H1 (cell line): ENCODE measurements at places on chromosomes 2 and 18.
A peak's percentile ranks its signal among the peaks of the same experiment; 100 is the strongest.

GRCh38 chr18:75170022-75170789 is 38.7 kb downstream of the PTGR3 start:
- H3K36me3 ChIP-seq, result no peaks in the 10 kb centered on the region
- no peaks in the 10 kb centered on the region for H3K27me3 ChIP-seq
- H3K4me3 ChIP-seq, result no peak overlapping the region
- H3K4me1 ChIP-seq, result no peaks in the 10 kb centered on the region
- H3K27ac ChIP-seq, result no peak overlapping the region
- DNase-seq, result no peak

- peak overlapping the region; percentile 19; the same call in 1 of the 2 replicates for H3K27ac ChIP-seq
- 0 out of 2 replicates have a peak, but pooled peaks cover 5% of the 10 kb centered on the region for H3K4me1 ChIP-seq
- peaks cover 17% of the 10 kb centered on the region for H3K36me3 ChIP-seq
- H3K27me3 ChIP-seq, result no peaks in the 10 kb centered on the region
- DNase-seq, result no peak
- H3K4me3 ChIP-seq, result no peak overlapping the region
Observed at GRCh38 chr18:23244401-23244800, 109.1 kb downstream of the CABLES1 start.

DNA sequence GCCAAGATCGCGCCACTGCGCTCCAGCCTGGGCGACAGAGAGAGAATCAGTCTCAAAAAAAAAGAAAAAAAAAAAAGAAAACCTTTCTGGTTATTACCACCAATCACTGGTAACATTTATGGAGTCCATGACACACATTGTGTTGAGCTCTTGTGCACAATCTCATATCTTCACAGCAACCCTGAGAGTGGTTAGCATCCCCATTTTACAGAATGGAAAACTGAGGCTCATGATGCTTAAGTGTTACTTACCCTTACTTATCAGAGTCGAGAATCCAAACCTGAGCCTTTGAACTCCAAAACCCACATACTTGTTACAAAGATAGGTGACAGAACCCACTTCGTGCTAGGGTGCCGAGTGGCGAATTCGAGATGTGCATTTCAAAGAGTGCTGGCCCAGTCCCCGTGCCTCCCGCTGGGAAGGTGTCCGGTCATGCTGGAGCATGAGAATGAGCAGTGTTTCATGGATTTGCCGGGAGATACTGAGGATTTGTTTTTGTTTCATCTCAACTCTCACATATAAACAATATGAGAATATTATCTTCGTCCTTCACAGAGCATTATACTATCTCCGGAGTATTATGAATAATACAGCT is 50.9 kb downstream of the CYP27C1 start:
- peak; percentile 23 for DNase-seq
- no peaks in the 10 kb centered on the region for H3K36me3 ChIP-seq
- H3K27me3 ChIP-seq, result no peaks in the 10 kb centered on the region
- H3K4me3 ChIP-seq, result no peak overlapping the region

DNA sequence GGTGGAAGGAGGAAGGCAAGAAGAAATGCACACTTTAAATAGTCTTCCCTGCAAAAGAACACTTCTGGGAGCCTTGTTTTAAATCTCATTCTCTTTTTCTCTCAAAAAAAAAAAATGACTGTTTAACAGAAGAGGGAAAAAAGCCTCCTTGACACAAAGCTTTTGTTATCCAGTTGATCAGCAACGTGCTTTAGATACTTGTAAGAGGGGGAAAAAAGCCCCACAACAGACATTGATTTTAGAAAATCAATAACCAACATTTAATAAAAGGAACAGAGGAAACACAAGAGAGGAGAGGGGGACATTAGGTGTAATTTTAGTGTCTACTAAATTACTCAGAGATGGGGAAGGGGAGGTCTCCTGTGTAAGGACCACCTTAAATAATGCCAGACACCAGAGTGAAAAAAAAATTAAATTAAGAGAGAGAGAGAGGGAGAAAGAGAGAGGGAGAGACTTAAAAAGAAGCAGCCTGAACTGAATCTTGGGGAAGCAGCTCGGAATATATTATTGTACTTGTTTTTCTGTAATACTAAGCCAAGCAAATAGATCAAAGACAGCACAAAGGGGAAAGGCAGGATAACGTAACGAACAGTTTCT is 4.7 kb downstream of the ZEB2 start:
- no peak overlapping the region for H3K27ac ChIP-seq
- peak overlapping the region; percentile 69; the same call in 1 of the 2 replicates for H3K4me3 ChIP-seq
- DNase-seq, result no peak
- H3K27me3 ChIP-seq, result peaks cover 89% of the 10 kb centered on the region

DNA sequence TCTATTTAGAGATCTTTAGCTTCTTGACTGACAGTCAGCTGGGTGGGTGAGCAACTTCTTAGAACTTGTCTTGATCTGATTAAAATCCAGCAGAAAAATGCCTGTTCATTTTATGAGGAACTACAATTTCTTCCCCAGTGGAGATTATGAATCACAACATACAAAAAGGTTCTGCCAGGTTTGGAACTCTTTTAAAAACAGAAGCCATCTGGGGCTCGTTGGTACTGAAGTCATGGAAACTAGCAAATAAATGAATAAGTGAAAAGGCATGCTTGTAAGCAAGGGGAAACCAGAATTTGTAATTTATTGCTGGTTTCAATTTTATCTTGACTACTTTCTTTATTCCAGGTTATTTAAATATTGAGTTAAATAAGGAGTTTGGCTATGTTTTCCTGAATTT is 767.4 kb downstream of the MBD2 start:
- no peaks in the 10 kb centered on the region for H3K4me1 ChIP-seq
- H3K4me3 ChIP-seq, result no peak overlapping the region
- DNase-seq, result no peak
- H3K27ac ChIP-seq, result no peak overlapping the region

- H3K36me3 ChIP-seq, result no peaks in the 10 kb centered on the region
- no peak for DNase-seq
- no peak overlapping the region for H3K27ac ChIP-seq
- H3K27me3 ChIP-seq, result no peaks in the 10 kb centered on the region
- no peaks in the 10 kb centered on the region; the same call in 1 of the 2 replicates for H3K4me1 ChIP-seq
- H3K4me3 ChIP-seq, result no peak overlapping the region
Observed at GRCh38 chr2:150126143-150126740, 361.2 kb downstream of the RND3 start.

- H3K27me3 ChIP-seq, result no peaks in the 10 kb centered on the region
- H3K4me1 ChIP-seq, result no peaks in the 10 kb centered on the region
- DNase-seq, result no peak
- no peak overlapping the region for H3K4me3 ChIP-seq
- H3K27ac ChIP-seq, result no peak overlapping the region
Observed at GRCh38 chr2:191974676-191975075, 127.8 kb upstream of the CAVIN2 start.

DNA sequence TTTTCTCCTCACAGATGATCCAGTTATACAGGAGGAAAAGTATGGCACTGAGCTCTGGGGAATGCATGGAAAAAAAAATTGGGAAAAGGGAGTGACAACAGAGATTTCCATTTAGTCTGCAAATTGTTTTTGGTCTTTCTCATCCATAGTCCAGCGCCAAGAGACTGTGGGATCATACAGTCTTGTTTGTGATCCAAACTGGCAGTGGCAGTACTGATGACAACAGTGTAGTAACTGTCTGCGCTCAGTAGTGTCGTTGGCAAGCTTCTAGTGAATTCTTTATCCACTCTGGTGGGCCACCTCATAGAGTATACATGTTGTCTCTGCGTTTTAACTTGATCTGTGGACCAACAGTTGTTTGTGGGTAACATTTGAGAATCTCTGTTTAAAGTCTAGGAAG is 37.9 kb downstream of the GALNT1 start:
- H3K36me3 ChIP-seq, result no peaks in the 10 kb centered on the region
- no peak for DNase-seq
- H3K27me3 ChIP-seq, result no peaks in the 10 kb centered on the region
- peaks cover 2% of the 10 kb centered on the region; the same call in 1 of the 2 replicates for H3K4me1 ChIP-seq
- no peak overlapping the region for H3K4me3 ChIP-seq

DNA sequence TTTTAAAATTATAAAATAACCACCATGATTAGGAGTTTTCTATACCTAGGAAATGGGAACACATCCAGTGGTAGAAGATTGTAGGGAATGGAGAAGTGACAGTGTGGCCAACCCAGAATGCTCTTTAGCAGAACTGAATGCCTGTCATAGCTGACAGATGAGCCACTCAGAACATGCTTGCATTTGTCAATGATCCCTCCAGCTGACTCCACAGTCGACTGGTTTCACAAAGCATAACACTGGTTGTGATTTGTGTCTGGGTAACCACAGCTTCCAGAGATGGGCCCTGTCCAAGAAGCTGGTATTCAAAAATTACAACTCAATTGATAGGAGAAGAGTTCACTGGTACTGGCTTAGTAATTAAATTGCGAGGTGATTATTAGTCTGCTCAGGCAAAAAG is 9.0 kb upstream of the CTIF start:
- H3K4me1 ChIP-seq, result no peaks in the 10 kb centered on the region
- no peak for DNase-seq
- H3K36me3 ChIP-seq, result no peaks in the 10 kb centered on the region
- H3K4me3 ChIP-seq, result no peak overlapping the region

DNA sequence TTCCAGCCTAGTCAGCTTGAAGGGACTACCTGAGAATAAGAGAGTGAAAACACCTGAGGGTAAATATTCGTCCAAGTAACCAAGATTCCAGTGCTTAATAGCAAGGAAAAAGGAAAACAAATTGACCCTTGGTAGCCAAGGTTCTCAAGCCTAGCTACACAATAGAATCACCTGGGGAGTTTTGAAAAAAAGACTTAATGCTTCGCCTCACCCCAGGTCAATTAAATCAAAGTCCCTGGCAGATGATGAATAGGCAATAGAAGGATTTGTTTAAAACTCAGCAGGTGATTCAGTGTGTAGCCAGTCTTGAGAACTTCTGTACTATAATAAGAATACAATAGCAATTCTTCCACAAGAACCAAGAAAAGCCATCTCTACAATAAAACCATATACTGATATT is 500.2 kb downstream of the XIRP2 start:
- no peaks in the 10 kb centered on the region for H3K36me3 ChIP-seq
- H3K4me3 ChIP-seq, result no peak overlapping the region
- no peaks in the 10 kb centered on the region for H3K27me3 ChIP-seq
- no peak overlapping the region; the same call in 1 of the 2 replicates for H3K27ac ChIP-seq
- peaks cover 21% of the 10 kb centered on the region; the same call in 1 of the 2 replicates for H3K4me1 ChIP-seq

DNA sequence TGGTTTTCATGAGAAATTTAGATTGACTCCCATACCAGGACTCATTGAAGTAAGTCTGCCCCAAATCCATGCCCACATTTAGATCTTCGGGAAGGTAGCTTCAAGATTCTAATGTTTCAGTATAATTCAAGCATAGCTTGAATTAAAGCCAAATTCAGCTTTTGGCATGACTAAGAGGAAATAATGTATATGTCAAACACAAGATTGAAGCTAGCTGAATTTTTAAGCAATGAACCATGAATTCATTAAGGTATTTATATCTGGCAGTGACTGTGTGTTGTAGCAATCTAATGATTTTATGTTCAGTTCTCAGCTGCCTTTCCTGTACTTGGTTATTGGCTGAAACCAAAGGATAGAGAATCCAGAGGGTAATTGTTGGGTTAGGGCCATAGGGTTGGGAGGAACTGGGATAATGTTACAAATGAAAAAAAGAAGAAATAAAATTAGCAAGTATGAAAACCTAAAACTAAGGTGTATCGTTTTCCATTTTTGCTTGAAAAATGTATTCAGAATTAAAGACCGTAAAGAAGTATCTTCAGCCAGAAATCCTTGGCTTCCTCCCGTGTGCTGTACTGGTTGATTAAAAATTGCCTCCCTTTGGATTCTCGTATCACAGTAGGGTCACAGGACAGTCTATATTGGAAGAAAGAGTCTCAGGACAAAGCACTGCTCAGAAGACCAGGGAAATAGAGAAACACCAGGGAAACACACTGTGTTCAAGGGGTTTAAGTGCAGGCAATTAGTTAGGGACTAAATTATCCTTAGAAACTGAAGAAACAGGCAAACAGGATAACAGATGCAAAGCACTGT is 119.0 kb upstream of the FN1 start:
- H3K4me1 ChIP-seq, result no peaks in the 10 kb centered on the region
- no peak for DNase-seq
- no peak overlapping the region for H3K27ac ChIP-seq

GRCh38 chr18:70294471-70295191 is 5.8 kb downstream of the SOCS6 start:
- H3K27ac ChIP-seq, result no peak overlapping the region
- H3K36me3 ChIP-seq, result no peaks in the 10 kb centered on the region
- peaks cover 10% of the 10 kb centered on the region for H3K4me1 ChIP-seq
- DNase-seq, result no peak
- H3K4me3 ChIP-seq, result no peak overlapping the region

DNA sequence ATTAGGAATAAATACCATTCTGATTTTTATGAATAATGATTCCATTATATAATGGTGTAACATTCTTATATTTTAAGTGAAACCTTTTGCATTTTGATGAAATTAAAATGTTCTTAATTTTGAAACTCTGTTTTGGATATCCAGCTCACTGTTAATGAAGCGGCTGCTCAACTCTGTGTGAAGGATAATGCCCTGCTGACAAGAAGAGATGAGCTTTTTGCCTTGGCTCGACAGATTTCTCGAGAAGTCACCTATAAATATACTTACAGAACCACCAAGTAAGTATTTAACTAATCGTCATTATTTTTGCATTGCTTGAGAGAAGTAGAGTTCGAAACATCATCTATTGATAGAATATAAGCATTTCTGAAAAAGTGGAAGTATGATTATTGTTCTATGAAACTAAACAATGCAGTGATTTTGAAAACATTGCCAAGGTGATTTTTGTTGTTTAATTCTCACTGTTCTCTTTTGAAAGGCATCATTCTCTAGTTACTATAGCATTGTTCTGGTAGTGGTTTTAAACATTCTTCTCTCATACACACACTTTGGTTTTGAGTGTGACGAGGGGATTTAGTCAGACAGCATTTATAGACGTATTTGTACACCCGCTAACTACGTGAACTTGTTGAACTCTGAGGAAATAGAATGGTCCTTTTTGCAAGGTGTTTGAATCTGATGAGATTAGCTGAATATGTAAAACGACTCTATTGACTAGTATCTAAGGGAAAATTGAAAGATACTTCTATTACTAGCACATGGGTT is 21.5 kb downstream of the NAB1 start:
- no peak overlapping the region for H3K4me3 ChIP-seq
- H3K27me3 ChIP-seq, result no peaks in the 10 kb centered on the region
- DNase-seq, result no peak

DNA sequence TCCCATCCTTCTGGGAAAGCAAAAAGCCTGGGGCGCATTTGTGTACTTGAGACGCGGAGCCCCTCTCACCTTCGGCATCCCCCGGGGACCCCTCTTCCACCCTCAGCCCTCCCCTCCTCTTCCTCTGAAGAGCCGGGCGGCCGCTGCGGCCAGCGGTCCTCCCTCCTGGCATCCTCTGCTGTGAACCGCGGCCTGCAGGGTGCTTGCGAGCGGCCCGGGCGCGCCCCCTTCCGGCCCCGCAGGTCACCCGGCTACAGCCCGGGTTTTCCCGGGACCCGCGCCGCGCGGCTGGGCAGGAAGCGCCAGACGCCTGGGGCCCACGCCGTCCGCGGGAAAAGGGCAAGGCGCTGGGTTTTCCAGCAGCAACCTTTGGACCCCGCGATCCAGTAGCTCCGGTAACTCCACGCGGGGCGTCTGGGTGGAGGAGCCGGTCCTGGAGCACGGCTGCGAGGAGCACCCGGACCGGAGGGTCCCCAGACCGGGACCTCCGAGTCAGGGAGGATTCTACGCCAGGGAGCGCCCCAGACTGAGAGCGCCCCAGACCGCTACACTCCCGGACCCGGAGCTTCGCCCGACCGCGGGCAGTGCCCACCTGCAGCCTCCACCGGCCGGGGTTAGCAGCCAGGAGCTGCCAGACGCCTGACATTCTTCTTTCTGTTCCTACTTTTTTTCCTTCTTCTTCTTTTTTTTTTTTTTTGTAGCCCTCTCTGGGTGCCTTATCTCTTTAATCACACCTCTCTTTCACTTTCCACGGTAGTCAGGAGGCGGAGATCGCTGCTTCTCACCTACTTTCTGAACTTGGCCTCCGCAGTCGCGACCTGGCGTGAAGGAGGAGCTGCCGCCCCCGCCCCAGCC is at the start of gene IL18R1:
Gene IL18R1, plus strand, starts transcription at position 271 of the 855 bp plus-strand sequence. CDS start 6,865 bp downstream, outside the sequence.
- peak; percentile 83 for DNase-seq
- no peak within 1 kb of the TSS for H3K27ac ChIP-seq
- no peaks in the 10 kb centered on the region for H3K36me3 ChIP-seq
